ENCODE measurements at places on chromosomes 11 and 22. TPM values are rescaled to one million over a fixed set of nuclear protein-coding genes. Genes with fewer than 3 reads are reported as not detected.

GRCh38 chr11:45726493-45727054, 61.2 kb upstream of the CHST1 start:
- no peak for DNase-seq

GRCh38 chr22:27879923-27880322, 39.1 kb downstream of the PITPNB start:
- peak; percentile 25 for DNase-seq

- no peak for DNase-seq
These were observed 8.6 kb downstream of the TTLL8 start for GRCh38 chr22:50049299-50050195.

GRCh38 chr11:32562839-32563599, 20.6 kb upstream of the EIF3M start:
- no peak for DNase-seq

- DNase-seq, result no peak
These were observed 1.4 kb downstream of the FDX1 start for GRCh38 chr11:110431051-110431672.

GRCh38 chr22:45626198-45626651, 45.4 kb upstream of the ATXN10 start:
- no peak for DNase-seq

- no peak for DNase-seq
These were observed 107.6 kb downstream of the GALNT18 start for GRCh38 chr11:11514246-11514645.

GRCh38 chr11:65218446-65218845, 36.7 kb downstream of the CAPN1 start:
- no peak for DNase-seq

DNA sequence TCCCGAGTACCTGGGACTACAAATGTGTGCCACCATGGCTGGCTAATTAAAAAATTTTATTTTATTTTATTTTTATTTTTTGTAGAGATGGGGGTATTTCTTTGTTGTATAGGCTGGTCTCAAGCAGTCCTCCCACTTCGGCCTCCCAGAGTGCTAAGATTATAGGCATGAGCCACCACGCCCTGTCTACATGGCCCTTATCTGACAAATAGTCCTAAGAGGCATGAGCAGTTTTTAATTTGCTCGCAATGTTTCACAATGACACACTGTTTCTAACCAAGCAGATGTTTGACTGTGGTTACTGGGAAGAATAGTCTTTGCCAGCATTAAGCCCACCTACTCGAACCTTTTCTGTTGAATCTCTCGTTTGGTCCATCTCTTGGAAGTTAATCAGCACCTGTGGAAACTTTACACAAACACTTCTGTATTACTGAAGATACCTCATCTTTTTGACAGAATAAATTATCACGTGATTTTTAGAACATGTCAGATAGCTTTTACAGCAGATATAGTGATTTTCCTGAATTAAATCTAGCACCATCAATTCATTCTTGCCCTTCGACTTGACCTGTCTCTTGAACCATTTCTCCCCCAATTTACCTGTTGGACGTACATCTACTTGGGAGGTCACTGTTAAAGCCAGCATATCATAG, 71.4 kb downstream of the MTMR3 start:
- no peak for DNase-seq

- DNase-seq, result no peak
These were observed 151.5 kb downstream of the AASDHPPT start for GRCh38 chr11:106228996-106229395.

- no peak for DNase-seq
These were observed 755.2 kb upstream of the TENM4 start for GRCh38 chr11:80196041-80196440.

GRCh38 chr11:12361682-12362081, 15.7 kb upstream of the PARVA start:
- no peak for DNase-seq

MTA2 gene
- polyA plus RNA-seq, result 121 TPM

NNMT gene
- polyA plus RNA-seq, result 11.5 TPM

SCUBE2 gene
- not detected for polyA plus RNA-seq

OR5A1 gene
- polyA plus RNA-seq, result not detected

SAA2 gene
- not detected for polyA plus RNA-seq

POLD3 gene
- 19.5 TPM for polyA plus RNA-seq

SCN3B gene
- 0.15 TPM for polyA plus RNA-seq

APOA1 gene
- not detected for polyA plus RNA-seq

LDLRAD3 gene
- 4.9 TPM for polyA plus RNA-seq

CRYBB1 gene
- 0.38 TPM for polyA plus RNA-seq

MYOD1 gene
- polyA plus RNA-seq, result not detected

KCNJ4 gene
- polyA plus RNA-seq, result 0.20 TPM

FGF3 gene
- polyA plus RNA-seq, result not detected

RAPSN gene
- polyA plus RNA-seq, result not detected

UPK3A gene
- polyA plus RNA-seq, result not detected

RCOR2 gene
- polyA plus RNA-seq, result 2.8 TPM

All from K562 (cell line).